Activated CD4-positive, alpha-beta T cell treated with anti-CD3 and anti-CD28 coated beads, Interleukin-10, Interleukin-2, amounts not matched to agents 100 ng/mL and 50 ng/mL, durations not matched to agents 16 hours and 8 hours (primary cell): ENCODE measurements at places on chromosomes 6 and 20.

- DNase-seq: no peak
Observed at GRCh38 chr20:51697096-51697826, 70.9 kb downstream of the ATP9A start.

GRCh38 chr6:25215881-25216280 is 63.3 kb upstream of the CARMIL1 start:
- DNase-seq: no peak

- DNase-seq: peak; percentile 52
Observed at GRCh38 chr6:38715016-38715689, at the start of gene DNAH8. DNAH8 (plus strand) TSS chr6:38715311; CDS start chr6:38722810, 7,499 bp downstream.

DNA sequence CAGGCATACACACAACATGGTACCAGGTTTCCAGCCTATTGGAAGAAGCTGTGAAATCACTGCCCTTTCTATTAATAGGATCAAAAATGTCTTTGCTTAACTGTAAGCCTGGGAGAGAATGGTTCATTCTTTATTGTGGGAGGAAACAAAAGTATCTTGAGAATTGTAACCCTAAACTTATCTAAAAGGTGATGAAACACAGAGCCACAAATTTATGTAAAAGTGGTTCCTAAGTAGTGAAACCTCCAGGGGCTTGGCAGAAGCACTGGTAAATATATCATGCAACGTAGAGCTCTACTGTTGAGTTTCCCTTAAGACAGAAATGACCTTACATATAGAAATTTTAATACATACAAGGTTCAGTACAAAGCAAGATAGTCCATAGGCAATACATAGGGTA is 17.2 kb upstream of the NOX3 start:
- no peak for DNase-seq

DNA sequence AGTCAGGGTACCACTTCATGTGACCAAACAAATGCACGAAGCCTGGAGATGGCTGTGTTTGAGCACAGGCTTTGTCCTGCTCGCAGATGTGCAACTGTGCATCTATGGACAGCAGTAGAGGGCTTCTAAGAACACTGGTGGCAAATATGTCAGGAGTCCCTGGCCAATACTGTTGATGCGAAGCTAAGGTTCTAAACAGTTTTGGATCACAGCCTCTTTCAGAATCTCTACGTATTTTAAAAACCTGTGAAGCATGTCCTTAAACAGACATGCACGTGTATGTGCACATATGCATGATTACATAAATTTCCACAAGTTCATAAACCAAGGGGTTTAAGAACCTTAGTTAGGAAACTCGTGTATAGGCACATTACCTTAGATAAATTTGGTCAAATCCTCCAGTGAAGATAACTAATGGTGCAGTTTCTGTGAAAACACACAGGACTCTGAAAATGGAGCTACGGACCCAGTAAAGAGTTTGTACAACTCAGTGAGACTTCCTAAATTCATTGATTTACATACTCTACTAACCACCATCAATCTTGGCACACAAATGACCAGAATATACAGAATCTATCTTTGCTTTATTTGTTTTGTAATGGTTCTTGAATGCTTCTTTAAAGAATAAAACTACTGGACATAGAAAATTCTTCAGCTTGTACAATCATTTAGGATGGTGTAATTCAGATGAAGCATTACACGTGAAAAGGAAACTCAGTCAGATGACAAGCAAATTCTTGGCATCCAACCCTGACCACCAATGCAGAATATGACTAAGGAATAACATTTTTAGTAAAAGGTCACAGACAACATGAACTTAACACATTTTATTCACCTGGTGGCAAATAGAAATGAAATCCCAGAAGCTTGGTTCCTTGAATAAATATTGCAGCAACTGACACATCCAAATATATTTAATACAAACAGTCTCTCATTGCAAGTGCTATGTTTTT is 27.4 kb downstream of the KCNQ5 start:
- peak; percentile 76 for DNase-seq

DNA sequence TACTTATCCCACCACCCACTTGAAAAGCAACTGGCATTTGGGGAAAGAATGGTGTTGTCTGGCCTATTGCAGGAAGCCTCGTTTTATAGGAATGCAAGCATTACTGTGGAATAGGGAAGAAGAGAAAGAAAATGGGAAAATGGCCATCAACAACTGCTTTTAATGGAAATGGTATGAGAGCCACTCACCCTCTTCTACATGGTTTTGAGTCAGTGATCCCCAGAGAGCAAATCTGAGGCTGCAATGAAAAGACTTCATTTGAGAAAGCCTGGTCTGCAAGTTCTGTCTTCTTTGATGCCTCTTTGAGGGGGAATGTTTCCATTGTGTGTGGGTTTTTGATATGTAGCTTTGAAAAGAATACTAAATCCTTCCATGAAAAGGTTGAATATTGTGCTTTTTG is 172.3 kb upstream of the HDDC2 start:
- no peak for DNase-seq

GRCh38 chr6:166660157-166660688 is 33.2 kb upstream of the RPS6KA2 start:
- DNase-seq: no peak

DNA sequence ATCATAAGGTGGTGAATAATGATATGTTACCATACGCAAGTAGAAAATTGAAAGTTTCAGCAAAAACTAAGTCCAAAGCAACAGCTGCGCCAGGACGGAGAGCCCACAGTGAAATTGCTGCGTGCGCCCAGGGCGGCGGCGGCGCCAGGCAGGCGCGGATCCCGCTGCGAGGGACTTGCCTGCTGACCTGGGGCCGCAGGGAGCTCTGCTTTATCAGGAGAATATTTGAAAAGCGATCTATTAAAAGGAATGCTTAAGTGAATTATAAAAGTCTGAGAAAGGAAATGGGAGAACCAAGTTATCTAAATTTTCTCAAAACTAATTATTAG is 85.4 kb downstream of the THBS2 start:
- DNase-seq: no peak

- DNase-seq: no peak
Observed at GRCh38 chr6:122315842-122316241, 83.6 kb upstream of the HSF2 start.

- no peak for DNase-seq
Observed at GRCh38 chr6:47484616-47485015, 7.0 kb downstream of the CD2AP start.

DNA sequence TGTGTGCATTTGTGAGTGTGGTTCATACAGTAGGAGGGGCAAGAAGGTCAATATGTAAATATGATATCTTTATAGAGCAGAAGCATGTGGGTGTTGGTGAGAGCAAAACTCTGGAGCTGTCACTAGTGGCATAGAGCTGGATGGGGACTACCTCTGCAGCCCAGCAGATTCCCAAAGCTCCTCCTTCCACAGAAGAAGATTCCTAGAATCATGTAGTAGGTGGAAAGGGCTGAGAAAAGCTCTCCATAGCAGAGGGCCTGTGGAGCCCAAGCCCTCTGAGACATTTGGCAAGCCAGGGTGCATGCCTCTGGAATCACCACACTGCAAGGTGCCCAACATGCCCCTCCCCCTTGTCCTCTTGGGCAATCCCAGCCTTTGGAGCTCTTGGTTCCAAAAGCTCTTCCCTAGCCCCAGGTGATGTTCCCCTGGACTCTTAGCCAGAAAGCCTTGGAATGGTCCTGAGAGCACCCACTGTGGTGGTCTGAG is 233.2 kb downstream of the LRFN2 start:
- no peak for DNase-seq

GRCh38 chr6:7832904-7833750 is 77.5 kb downstream of the TXNDC5 start:
- DNase-seq: no peak

- no peak for DNase-seq
Observed at GRCh38 chr6:13916230-13916944, 8.4 kb upstream of the RNF182 start.

- no peak for DNase-seq
Observed at GRCh38 chr20:38302786-38303185, 1.2 kb upstream of the BPI start.

DNA sequence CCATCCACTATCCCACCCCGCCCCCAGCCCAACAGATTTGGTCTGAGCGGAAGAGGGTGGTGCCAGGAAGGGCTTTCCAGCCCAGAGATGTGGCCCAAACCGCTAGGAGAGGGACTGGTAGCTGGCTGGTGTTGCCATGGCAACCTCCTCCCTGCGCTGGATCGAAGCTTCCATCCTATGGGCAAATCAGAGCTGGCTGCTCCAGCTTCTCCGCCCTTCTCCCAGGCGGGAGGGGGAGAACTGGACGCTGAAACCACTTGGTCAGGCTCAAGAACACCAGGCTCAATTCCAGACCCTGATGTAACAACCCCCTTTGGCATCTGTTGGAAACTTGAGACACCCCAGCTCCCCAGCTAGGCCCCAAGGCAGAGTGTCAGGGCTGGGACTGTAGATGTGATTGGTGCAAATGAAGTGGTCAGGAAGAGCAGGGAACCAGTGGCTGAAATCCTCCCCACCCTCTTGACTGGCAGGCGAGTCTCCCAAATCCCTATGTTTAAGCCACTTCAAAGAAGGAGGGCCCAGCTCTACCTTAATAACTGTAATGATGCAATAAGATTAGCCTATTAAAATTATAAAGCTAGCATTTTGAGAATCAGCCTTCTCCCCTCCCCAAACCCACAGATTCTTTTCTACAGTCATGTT is 4.2 kb downstream of the RIMS4 start:
- no peak for DNase-seq

DNA sequence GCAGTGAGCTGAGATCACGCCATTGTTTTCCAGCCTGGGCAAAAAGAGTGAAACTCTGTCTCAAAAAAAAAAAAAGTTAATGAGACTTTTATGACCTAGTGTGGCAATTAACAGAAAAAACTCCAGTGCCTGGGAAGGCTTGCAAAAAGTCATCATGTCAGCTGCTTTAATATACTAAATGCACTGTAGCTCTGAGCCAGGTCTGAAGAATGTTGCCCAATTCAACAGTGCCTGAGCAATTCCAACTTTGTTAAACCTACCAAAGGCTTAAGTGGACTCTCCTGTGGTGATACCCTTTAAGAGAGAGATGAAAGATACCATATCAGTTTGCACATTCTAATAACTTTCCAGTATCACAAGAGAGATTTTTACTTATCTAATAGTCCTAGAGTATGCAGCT is 6.5 kb upstream of the ROS1 start:
- DNase-seq: no peak

- no peak for DNase-seq
Observed at GRCh38 chr6:143594647-143595046, 83.1 kb upstream of the PHACTR2 start.

- DNase-seq: no peak
Observed at GRCh38 chr6:167696296-167696695, 130.4 kb upstream of the AFDN start.

DNA sequence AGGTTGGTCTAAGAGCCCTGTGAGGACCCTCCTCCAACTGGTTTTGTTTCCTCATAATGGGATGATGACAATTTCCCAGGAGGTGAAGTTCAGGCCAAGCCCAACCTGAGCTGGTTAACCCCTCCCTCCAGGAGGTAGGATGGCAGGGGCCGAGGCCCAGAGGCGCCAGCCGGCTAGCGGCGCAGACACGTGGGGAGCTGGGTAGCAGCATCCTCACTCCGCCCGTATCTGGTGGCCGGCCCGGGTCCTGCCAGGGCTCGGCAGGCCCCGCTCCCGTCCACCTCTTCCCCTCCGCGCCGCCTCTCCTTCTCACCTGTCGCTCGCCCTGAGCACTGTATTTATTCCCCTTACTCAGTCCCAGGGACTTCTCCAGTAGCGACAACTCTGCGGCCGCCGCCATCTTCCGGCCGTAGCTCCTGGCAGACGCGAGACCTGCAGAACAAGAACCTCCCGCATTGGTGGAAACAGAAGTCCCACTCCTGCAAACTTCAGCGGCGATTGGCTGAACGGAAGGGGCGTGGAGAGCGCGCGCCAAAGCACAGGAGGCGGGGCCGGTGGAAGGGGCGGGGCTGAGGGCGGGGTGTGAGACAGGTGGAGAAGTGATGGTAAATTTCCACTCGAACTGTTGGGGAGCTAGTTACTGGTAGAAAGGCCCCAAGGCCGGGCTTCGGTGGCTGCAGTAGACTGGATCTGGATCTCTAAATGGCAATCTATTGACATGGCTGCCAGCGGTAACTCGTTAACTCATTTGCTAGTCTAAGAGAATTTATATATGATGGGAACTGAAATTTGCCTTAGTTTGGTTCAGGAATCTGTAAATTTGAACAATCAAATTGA is at the start of gene EEF1E1:
TSS of gene EEF1E1 (minus strand) at position 427 of the 837 bp plus-strand sequence. CDS start at position 400, 27 bp downstream.
- DNase-seq: peak; percentile 98

DNA sequence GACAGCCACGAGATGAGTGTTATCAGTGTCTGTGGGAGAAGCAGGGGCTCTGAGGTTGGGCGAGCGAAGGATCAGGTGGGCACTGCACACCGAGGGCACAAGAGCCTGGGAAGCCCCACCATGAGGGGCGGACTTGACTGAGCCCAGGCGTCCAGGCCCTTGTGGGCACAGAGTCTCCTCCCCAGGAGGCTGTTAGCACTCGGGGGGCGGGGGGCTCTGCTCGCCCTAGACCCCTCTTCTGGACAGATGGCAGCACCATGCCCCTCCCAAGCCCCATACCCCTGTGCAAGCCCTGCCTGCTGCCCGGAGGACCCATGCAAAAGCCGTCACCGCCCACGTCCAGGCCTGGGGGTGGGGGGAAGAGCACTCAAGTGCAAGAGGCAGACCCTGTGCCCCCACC is 21.7 kb upstream of the SLCO4A1 start:
- DNase-seq: no peak

GRCh38 chr6:12585497-12585958 is 131.0 kb upstream of the PHACTR1 start:
- no peak for DNase-seq

- peak; percentile 23 for DNase-seq
Observed at GRCh38 chr20:35791821-35792220, 20.0 kb downstream of the PHF20 start.

DNA sequence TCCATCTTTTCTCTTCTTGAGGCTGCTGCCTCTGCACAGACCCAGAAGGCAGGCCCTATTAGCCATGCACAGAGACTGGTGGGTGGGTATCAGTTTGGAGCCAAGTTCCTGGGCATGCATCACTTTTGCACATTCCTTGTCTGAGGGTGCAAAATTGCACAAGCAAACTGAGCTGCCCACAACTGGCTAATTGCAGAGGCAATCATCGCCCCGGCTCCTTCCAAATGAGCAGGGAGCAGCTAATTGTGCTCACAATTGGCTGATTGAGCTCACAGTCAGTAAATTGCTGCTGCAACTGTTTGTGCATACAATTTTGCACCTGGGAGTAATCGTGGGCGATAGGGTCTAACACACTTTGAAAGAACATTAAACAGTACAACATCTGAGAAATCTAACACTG is 511.4 kb downstream of the DHX35 start:
- no peak for DNase-seq

DNA sequence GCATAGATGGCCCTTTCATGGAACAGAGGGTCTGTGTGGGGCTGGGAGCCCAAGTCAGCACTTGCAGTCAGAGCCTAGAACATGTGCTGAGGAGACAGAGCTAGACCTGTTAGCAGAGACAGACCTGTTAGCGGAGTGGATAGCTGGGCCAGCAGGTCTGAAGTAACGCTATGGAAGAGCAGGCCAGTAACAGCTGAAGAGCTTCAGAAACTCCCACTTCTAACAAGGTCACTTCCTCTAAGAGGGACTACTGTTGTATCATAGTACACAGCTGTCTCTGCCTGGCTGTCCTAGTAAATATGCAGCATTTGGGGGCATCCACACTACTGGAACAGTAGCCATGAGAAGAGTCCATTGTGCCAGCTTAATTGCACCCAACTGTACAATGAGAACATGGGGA is 41.2 kb upstream of the POLR1H start:
- no peak for DNase-seq
